Stimulated activated CD4-positive, alpha-beta T cell treated with anti-CD3 and anti-CD28 coated beads, Interleukin-15, amount 100 ng/mL, for 1 hour (primary cell): ENCODE measurements at places on chromosomes 7 and 10.

DNA sequence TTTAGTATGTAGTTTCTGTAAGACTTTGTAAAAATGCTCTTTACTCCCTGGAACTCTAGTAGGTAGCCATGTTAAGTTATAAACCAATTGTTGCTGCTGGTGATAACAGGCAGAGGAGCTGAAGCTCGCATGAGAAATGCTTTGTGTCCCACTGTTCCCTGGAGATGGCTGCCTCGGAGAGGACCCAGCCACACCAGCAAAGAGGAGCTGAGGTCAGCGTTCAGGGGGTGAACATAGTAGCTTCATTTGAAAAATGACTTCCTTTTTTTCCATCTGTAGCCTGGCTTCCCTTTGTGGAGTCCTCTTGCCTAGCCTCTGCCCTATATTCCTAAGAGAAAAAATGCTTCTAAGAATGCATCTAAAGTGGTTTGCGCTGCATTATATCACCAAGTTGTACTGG lies 20.3 kb downstream of the CELF2 start:
- DNase-seq = no peak

DNA sequence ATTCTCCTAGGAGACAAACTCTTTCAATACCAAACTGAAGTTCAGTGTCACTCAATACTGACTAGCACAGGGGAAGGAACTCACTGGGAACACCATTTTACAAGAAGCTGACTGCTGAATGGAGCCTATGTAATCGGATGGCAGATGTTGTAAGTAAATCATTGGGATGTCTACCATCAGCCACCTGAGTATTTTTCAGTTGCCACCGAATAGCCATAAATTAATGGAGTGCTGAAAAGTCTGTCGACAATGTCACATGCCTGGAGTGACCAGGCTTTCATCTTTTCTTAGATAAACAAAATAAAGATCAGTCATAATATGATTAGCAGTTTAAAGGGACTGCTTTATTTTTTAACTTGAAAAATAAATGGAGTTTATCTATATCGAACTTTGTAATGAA lies 145.9 kb upstream of the SEMA3E start:
- no peak for DNase-seq

DNA sequence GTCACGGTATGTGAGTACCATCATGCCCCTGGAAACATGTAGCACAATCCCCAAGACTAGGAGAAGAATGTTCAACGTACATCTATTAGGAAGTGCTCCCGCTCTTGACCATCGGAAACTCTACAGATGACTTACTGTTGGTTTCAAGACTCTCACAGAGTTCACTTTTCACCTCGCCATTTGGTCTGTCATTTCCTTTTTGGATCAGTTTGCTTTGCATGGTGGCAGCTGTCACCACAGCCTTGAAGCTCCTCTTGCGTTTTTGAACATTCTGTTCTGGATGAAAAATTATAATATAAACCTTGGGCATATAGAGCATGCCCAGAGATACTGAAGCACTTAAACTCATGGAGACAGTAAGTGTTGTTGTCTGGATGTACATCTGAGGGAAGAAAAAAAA lies 806.8 kb downstream of the GRM8 start:
- no peak for DNase-seq

GRCh38 chr10:95480102-95480900 lies 80.9 kb downstream of the SORBS1 start:
- DNase-seq = no peak
